ENCODE measurements at places on chromosomes 11 and 22.

GRCh38 chr22:45804986-45805325, 133.3 kb downstream of the ATXN10 start:
- DNase-seq, result no peak

DNA sequence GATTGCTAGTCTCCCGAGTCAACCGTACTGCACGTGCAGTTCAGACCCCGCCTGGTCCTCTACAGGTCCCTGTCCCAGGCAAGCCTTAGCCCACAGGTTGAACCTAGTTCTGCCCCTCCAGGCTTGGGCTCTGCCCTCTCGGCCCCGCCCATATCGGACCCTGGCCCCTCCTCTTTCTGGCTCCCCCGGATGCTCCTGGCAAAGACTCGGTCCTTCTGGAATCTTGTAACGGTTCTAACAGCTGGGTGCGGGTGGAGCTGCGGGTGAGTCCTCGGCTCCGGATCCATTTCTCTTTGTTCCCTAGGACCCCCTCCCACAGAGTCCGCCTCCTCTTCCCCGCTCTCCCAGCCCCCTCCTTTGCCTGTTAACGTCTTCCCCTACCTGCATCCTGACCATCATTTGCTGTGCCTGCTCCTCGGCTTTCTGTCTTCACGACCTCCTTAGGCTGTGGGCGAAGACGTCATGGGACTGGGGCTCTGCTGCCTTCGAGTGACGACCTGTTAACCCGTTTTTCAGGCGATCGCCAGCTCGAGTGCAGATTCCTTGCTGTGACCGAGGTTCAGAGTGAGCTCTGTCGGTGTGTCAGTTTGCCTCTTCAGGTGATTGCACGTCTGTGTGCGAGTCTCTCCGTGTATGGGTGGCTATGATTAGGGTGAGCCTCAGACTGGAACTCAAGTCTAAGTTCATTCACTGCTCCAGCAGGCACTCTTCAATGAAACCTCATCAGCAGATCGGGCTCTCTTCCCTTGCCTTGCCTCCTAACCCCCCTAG, at the start of gene DNHD1:
Gene DNHD1 (plus strand): TSS at position 212 of the 771 bp plus-strand sequence. CDS start 936 bp downstream, outside the sequence.
- no peak for DNase-seq

- no peak for DNase-seq
These were observed 259.9 kb downstream of the CADM1 start for GRCh38 chr11:115244296-115244695.

- DNase-seq, result no peak
These were observed 4.1 kb downstream of the LRRC32 start for GRCh38 chr11:76666408-76666807.

- no peak for DNase-seq
These were observed 5.9 kb downstream of the RANGAP1 start for GRCh38 chr22:41280065-41280464.

GRCh38 chr11:21615955-21616371, 576.9 kb upstream of the ANO5 start:
- no peak for DNase-seq

All from NCI-H1694 (cell line).